ENCODE measurements at places on chromosomes 5 and 9.

DNA sequence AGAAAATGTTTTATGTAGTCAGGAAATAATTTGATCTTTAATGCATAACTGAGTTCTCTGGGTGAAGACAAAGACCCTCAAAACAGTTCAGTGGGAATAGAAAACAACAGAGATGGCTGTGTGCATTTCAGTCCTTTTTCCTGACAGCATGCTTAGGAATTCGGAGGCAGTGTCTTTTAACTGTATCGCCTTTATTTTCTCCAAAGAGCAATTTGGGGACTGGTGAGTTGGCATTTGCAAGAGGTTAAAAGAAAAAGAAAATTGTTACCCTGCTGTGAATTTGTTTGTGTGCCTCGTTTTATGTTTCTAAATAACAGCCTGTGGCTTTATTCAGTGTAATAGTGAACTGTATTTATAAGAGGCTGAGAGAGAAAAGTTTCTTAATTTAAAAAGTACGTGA, 227.8 kb upstream of the DMAC1 start:
- DNase-seq, result no peak

DNA sequence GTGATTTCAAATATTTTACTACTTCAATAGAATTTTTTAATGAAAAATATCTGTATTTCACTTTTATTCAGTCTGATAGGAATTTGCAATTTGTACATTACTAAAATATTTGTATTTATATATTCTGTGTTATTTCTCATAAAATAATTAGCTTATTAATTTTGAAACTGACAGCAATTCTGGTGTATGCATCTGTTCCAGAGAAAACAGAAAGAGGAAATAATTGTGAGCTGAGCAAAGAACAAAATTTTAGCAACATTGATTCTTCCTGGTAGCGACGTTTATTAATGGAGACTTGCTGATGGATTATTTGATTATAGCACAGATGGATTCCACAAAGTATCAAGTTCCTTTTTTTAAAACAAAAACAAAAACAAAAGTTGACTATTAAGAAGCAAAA, 61.0 kb downstream of the ST8SIA4 start:
- no peak for DNase-seq

DNA sequence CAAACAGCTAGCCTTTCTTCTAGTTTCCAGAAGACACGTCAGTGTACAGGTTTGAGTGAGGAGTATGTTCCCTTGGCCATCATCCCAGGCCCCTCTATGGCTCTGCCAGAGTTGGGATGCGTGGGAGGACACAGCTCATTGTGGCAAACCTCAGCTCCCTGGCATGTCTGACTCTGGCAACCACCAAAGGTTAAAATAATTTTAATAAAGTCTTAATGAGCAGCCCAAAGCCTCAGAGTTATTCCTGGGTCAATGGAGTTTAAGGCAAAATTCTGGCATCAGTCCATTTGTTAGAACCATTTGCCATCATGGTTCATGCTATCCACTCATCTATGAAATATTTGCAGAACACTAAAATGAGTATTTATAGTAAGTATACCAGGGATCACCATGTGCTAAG, 79.8 kb upstream of the PAPPA start:
- DNase-seq, result no peak

GRCh38 chr5:152953788-152954483, 536.5 kb upstream of the GRIA1 start:
- DNase-seq, result no peak

- no peak for DNase-seq
Observed at GRCh38 chr5:43233946-43234345, 41.9 kb downstream of the NIM1K start.

- DNase-seq, result no peak
Observed at GRCh38 chr9:36897478-36897877, 136.6 kb downstream of the PAX5 start.

GRCh38 chr5:162052676-162053075, 14.9 kb upstream of the GABRG2 start:
- no peak for DNase-seq

DNA sequence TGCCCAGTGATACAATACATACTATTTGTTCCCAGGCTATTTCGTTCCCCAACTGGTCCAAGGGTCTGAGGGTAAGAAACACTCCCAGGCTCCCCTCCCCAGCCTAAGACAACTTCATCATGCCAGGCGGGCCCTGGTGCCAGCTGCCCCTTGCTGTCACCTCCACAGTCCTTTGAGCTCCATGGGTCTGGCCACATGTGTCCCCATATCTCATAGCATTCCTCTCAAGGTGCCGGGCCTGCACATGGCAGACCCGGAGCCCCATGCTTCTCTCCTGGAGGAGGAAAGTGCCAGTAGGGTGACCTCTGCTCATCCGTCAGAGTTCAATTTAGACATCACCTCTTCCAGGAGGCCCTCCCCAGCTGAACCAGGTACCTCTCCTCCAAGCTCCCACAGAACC, 120.5 kb downstream of the C5orf15 start:
- DNase-seq, result no peak

DNA sequence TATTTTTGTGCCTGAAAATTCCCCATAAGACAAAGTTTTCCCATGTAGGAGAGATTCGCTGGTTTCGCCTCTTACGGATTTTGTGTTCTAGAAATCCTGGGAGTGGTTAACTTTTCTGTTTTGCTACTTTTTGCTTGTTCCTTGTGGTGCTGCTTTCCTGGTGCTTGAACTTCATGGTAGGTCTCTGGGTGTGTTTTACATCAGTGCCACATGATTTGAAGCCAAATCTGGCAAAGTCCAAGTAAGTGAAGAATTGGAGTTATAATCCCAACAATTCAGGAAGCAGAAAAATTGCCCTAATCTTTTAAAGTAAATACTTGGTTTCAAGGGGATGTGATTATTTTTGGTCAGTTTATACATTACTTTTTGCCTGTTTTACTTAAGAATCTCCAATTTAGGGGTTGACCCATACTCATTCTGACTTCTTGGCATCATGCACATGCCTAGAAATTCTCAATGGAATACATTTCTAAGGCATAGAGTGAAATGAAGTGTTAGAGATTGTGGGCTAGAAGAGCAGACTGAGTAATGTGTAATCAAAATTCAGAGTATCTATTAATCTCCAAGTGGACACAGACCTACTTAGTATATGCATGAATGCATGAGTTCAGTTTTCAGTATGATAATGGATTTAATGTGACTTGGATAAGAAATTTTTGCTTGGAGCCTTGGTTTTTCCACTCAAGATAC, 189.7 kb downstream of the CSNK1G3 start:
- DNase-seq, result no peak

DNA sequence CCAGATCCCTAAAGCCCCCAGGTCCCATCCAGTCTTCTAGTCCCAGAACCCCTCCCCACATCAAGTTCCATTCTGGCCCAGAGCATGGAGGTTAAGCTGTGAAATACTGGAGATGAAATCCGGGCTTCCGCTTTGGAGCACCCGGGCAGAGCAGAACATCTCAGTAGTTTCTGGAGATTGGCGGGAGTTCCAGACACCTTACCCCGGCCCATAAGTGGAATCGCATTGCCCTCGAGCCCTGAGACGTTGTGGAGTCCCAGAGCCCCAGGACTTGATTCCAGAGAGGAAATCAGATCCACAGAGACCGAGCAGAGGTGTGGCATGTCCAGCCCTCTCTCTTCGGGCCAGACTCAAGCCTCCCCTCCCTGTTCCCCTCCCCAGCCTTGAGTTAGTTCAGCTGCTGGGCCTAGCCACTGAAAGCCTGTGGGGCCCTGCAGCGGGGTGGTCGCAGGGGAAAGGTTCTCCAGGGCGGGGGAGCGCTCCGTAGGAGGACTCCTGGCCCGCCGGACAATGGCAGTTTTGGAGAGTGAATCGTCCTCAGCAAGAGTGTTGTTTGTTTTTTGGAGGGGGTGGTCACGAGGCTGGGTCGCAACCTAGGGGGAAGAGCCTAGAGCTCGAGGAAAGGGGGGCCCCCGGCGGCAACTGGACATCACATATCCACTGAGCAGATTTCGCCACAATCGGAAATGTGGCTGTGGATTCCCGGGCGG, 1.0 kb upstream of the PAX5 start:
- DNase-seq, result no peak

- no peak for DNase-seq
Observed at GRCh38 chr9:75063556-75064305, 24.2 kb downstream of the NMRK1 start.

GRCh38 chr5:6686501-6686900, 26.7 kb upstream of the TENT4A start:
- no peak for DNase-seq

DNA sequence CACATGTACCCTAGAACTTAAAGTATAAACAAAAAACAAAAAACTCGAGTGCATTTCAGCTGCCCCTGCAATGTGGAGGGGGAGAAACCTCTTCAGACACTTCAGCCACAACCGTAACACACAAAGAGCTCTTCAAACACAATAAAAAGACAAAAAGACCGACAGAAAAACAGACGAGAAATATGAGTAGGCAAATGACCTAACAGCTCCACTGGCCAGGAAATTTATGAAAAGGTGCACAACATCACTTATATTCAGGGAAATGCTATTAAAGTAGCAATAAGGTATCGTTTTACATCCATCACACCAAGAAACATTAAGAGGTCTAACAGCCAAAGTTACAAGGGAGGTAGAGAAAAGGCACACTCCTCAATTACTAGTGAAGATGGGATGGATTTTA, 6.2 kb downstream of the ZBED3 start:
- DNase-seq, result no peak

DNA sequence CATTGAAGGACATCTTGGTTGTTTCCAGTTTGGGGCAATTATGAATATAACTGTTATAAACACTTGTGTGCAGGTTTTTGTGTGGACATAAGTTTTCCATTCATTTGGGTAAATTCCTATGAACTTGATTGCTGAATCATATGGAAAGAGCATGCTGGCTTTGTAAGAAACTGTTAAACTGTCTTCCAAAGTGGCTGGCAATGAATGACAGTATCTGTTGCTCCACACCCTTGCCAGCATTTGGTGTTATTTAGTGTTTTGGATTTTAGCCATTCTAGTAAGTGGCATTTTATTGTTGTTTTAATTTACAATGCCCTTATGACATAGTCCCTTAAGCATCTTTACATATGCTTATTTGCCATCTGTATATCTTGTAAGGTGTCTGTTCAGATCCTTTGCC, 29.8 kb upstream of the UGT3A2 start:
- no peak for DNase-seq

- DNase-seq, result no peak
Observed at GRCh38 chr5:1507457-1507856, 16.3 kb downstream of the LPCAT1 start.

DNA sequence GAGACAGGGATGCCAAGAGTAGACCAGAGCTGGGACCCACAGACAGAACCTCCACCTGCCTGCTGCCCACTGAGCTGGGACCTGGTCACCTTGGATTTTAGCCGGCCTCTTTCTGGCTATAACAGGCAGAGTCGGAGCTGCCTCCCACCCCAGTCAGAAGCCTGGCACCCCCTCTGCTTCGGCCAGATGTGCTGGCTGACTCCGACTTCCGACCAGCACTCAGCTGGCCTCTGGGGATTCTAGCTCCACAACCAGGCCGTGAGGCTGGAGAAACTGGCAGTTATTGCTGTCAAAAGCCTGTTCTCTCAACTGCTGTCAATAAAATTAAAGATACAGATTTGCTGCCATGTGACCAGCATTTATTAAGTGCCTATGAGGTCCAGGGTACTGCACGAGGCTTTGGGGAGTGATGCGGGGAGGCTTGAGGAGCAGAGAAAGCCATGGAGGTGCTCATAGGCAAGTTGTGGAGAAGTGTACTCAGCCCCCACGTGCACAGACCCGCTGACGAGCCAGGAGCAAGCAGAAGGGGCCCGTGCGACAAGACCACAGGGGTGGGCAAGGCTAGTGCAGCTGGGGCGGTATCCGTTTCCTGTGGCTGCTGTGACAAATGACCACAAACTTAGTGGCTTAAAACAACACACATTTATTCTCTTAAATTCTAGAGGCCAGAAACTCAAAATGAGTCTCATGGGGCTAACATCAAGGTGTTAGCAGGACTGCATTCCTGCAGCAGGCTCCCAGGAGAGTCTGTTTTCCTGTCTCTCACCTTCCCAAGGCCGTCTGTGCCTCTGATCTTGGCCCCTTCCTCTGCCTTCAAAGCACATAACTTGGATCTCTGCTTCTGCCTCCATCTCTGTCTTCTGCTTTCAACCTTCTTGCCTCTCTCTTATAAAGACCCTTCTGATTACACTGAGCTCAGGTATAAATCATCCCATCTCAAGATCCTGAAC, 13.1 kb downstream of the GFI1B start:
- DNase-seq, result no peak

DNA sequence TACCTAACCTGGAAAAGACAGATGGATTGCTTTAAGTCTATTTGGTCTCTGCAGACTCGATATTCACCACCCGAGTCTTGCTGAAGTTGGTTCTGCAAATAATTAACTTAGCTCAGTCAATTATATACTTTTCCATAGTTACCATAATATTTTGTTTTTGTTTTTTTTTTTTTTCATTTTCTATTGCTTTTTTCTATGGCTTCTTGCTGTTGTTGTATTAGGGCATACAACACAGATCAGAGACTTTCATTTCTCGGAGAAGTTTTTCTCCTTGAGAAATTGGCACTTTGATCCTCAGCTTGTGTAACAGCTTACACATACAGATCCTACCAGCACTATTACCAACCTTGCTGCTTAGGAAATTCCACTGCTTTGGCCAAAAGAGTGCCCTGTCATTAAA, 88.0 kb downstream of the GPR21 start:
- DNase-seq, result no peak

GRCh38 chr5:10331341-10331796, 22.1 kb upstream of the MARCHF6 start:
- DNase-seq, result no peak

- no peak for DNase-seq
Observed at GRCh38 chr5:128466980-128467379, 71.1 kb downstream of the FBN2 start.

DNA sequence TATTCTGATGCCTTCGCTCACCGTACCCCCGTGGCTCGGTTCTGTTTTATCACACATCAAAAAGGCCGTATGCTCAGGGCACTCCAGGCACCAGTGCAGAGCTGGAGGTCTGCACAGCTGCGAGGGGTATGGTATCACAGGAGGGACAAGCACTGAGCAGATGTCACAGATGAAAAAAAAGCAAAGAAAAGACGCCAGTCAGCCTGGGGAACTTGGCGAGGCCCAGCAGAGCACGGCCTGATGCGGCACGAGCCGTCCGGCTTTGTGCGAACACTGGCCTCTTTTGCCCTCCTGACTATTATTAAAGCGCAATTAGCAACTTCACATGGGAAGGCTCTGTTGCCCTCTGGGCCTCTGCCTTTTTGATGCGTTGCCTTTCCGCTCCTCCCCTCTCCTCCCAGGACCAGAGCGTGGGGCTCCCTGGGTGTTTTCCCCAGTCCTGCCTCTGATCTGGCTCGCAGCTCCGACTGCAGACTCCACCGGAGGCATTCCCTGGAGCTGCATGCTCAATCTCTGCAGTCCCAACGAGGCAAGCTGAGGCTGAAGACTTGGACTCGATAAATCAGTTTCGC, 44.4 kb downstream of the AK8 start:
- no peak for DNase-seq

DNA sequence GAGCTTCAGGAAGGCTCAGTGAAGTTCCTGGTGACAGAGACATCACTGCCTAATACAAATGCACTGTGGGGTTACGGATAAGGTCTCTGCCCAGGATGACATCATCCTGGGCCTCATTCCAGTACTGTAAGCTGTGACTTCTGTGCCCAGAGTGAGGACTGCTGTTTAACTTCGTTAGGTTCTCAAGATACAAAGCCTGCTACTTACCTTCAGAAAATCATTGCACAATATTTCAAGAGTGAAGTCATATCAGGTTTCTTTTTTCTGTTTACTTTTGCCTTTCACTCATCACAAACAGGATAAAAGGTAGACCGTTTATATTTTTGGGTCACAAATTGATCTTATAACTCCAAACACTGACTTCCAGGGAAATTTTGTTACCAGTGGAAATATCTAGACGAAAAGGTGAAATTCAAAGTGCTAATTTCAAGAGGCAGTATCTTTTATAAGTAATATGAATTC, 241.2 kb downstream of the PIK3R1 start:
- DNase-seq, result no peak

All from activated CD4-positive, alpha-beta T cell treated with anti-CD3 and anti-CD28 coated beads for 48 hours (primary cell).